ENCODE measurements at places on chromosomes 5 and 9.

- H3K4me3 ChIP-seq = no peak overlapping the region
- DNase-seq = no peak
- H3K4me1 ChIP-seq = no peaks in the 10 kb centered on the region
- no peak overlapping the region for H3K27ac ChIP-seq
- H3K36me3 ChIP-seq = no peaks in the 10 kb centered on the region
Measured at GRCh38 chr5:125484272-125484741, 737.9 kb upstream of the ZNF608 start.

DNA sequence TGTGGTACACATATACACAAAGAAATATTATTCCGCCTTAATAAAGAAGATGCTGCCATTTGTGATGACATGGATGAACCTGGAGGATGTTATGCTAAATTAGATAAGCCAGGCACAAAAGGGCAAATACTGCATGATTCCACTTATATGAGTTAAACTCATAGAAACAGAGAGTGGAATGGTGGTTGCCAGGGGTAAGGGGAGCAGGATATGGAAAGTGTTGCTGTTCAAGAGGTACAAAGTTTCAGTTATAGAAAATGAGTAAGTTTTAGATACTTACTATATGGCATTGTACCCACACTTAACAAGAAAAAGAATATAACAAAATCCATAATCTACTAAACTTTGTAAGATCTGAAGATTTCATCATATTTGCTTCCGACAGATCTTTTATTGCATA lies 252.2 kb downstream of the SYK start:
- DNase-seq = no peak
- H3K27ac ChIP-seq = no peak overlapping the region
- H3K4me1 ChIP-seq = peaks cover 15% of the 10 kb centered on the region
- H3K4me3 ChIP-seq = no peak overlapping the region

DNA sequence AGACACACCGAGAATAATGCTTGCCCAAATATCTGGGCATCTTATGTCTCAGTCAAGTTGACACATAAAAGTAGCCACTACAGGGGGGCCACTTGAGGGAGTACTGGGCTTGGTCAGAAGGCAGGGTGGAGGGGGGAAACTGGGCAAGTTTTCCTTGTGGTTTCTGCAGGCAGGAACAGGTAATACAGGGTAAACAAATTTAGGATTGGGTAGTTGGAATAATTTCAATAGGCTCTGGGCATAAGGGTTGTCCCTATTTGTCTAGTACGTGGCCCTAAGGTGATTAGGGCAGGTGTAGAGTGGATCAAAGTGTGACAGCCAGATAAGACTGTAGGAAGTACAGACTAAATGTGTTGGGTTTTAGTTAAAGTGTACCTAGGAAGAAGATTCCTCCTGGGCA lies 353.1 kb downstream of the TLE4 start:
- H3K4me3 ChIP-seq = no peak overlapping the region
- no peaks in the 10 kb centered on the region for H3K4me1 ChIP-seq
- no peaks in the 10 kb centered on the region for H3K27me3 ChIP-seq

GRCh38 chr9:105475302-105475701 lies 27.5 kb downstream of the FSD1L start:
- H3K4me3 ChIP-seq = no peak overlapping the region
- no peaks in the 10 kb centered on the region for H3K4me1 ChIP-seq
- no peak for DNase-seq

GRCh38 chr5:36153298-36153677 lies 1.4 kb downstream of the SKP2 start:
- H3K27me3 ChIP-seq = no peaks in the 10 kb centered on the region
- peaks cover 69% of the 10 kb centered on the region for H3K4me1 ChIP-seq
- H3K36me3 ChIP-seq = peaks cover 52% of the 10 kb centered on the region
- H3K4me3 ChIP-seq = peak overlapping the region; percentile 95

GRCh38 chr9:117122953-117123352 lies 291.9 kb downstream of the ASTN2 start:
- no peaks in the 10 kb centered on the region for H3K36me3 ChIP-seq
- no peaks in the 10 kb centered on the region for H3K27me3 ChIP-seq
- H3K27ac ChIP-seq = no peak overlapping the region
- no peak for DNase-seq
- H3K4me3 ChIP-seq = no peak overlapping the region

DNA sequence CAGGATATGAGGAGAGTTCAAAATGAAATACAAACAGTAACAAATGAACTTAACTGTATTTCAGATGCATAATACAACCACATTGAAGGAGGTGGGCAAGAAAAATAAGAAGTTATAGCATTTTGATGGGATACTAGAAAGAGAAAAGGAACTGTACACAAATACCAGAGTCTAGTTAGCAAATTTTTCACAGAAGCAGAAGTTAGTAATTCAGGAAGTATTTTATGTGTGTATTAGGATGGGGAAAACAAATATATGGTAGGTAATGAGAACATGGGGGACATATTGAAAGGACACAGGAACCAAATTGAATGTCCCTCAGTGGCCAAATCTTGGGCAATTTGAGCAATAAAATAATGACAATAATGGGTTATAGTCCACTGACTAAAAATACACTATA lies 18.4 kb downstream of the GM2A start:
- no peak overlapping the region for H3K4me3 ChIP-seq
- DNase-seq = no peak
- no peak overlapping the region for H3K27ac ChIP-seq
- peaks cover 19% of the 10 kb centered on the region for H3K36me3 ChIP-seq

DNA sequence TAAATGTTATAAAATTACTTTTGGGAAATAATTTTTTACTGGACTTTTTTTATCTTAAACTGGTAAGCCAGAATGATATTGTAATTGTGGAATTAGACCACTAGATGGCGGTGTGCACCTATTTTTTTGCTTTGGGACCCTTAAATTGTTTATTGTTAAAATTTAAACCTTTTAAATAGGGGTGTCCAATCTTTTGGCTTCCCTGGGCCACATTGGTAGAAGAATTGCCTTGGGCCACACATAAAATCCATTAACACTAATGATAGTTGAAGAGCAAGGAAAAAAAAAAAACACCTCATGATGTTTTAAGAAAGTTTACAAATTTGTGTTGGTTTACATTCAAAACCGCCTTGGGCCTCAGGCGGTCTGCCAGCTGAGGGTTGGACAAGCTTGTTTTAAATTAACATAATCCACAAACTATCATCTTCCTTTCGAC lies 28.4 kb upstream of the GADD45G start:
- no peak overlapping the region for H3K4me3 ChIP-seq
- peak; percentile 38 for DNase-seq
- no peak overlapping the region for H3K27ac ChIP-seq
- peaks cover 60% of the 10 kb centered on the region for H3K27me3 ChIP-seq
- H3K36me3 ChIP-seq = no peaks in the 10 kb centered on the region

DNA sequence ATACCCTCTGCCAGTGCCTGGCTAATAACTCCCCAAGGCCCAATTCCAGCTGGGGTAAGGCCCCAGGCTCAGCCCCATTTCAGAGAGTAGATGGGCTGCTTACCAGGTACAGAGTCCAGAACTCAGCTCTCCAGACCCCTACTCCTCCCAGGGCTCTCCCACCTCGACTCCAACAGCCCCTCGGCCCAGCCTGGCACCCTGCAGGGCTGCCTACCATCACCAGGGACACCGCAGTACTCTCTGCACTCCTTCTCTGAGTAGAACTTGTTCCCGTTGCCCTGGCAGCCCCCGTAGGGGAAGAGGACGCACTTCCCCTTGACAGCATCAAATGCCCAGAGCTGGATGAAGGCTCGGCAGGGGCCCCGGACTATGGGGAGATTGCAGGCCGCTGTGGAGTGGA lies 17.4 kb downstream of the AMBP start:
- peaks cover 10% of the 10 kb centered on the region for H3K27me3 ChIP-seq
- H3K4me3 ChIP-seq = no peak overlapping the region
- no peak for DNase-seq
- H3K27ac ChIP-seq = no peak overlapping the region
- H3K4me1 ChIP-seq = no peaks in the 10 kb centered on the region
- H3K36me3 ChIP-seq = no peaks in the 10 kb centered on the region

DNA sequence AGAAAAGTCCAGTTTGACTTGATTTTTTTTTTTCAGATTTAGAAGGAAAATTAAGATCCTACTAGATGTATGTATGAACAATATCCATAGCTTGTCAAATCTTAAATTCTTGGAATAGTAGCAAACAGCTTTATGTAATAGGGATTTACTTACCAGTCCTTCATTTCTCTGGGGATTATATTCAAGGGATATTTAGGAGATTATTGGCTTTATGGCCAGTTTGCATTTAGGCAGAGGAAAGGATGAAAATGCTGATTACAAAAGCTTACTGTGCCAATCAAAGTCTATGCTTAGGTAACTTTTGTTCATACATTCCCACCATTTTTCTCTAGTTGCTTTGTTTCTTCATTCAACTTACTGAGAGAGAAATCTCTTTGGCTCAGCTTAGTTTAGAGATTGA lies 47.9 kb downstream of the MAST4 start:
- DNase-seq = no peak
- no peak overlapping the region for H3K4me3 ChIP-seq
- H3K4me1 ChIP-seq = no peaks in the 10 kb centered on the region

GRCh38 chr5:159819591-159820411 lies 96.5 kb upstream of the ADRA1B start:
- H3K36me3 ChIP-seq = no peaks in the 10 kb centered on the region
- H3K4me3 ChIP-seq = no peak overlapping the region
- no peaks in the 10 kb centered on the region for H3K27me3 ChIP-seq

DNA sequence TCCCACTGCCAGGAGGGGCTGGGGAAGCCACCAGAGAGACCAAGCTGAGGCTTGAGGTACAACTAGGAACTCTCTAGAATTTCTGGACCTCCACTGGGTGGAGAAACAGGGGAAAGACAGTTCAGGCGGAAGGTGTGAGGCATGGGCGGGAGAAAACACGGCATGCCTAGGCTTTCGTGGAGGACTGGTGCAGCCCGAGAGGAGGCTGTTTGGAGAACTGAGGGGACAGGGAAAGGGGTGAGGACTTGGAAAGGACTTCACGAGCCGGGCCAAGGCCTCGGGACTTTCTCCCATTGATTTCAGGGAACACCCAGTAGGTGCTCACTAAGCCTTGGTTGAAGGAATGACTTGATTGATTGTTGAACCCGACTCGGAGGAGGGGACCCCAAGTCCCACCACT lies 9.5 kb upstream of the ADGRD2 start:
- peaks cover 28% of the 10 kb centered on the region for H3K27me3 ChIP-seq
- H3K4me3 ChIP-seq = no peak overlapping the region
- H3K36me3 ChIP-seq = no peaks in the 10 kb centered on the region
- no peak for DNase-seq
- H3K4me1 ChIP-seq = no peaks in the 10 kb centered on the region
- no peak overlapping the region for H3K27ac ChIP-seq

DNA sequence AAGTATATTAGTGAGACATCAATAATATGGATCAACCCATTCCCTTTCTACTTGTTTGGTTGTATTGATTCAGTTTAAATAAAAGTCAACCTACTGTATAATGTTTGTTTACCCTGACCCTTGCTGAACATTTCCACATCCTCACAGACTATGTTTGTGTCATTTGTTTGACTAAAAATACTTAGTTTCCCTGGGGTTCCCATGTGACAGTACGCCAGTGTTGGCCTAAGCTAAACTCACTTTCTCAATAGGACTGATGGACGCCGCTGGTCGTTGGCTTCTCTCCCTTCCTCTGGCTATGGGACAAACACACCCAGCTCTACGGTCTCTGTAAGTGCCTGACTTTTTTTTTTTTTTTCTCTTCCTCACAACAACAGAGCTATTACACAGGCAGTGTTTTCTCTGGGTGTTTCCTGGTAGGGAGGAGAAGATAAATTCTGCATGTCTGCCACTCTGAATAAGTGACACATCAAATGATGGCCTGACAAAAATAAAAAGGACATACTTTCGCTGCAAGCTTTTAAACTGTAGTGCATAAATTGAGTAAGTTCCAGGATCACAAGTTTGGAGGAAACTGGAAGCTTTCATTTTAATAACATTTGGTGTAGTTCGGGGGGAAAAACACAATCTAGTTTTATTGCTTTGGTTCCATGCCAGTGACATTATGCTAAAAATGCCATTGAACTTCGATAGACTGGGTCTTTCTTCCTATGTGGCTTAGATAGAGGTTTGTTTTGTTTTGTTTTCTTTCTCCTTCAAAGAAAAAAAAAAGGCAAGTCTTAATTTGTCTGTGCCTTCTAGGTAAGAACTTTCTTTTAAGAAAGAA lies 101.0 kb downstream of the CD180 start:
- H3K4me3 ChIP-seq = no peak overlapping the region
- peaks cover 14% of the 10 kb centered on the region for H3K36me3 ChIP-seq
- no peak overlapping the region for H3K27ac ChIP-seq
- no peaks in the 10 kb centered on the region for H3K27me3 ChIP-seq
- H3K4me1 ChIP-seq = peaks cover 10% of the 10 kb centered on the region
- no peak for DNase-seq

DNA sequence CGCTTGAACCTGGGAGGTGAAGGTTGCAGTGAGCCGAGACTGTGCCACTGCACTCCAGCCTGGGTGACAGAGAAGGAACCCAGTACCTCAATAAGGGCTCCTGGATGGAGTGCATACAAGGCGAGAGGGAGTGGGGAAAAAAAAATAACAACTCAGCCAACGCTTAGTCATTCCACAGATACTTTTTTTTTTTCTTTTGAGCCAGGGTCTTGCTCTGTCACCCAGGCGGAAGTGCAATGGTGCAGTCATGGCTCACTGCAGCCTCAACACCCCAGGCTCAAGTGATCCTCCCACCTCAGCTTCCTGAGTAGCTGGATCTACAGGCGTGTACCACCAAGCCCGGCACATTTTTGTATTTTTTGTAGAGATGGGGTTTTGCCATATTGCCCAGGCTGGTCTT lies 59.5 kb upstream of the GGTA1 start:
- no peaks in the 10 kb centered on the region for H3K36me3 ChIP-seq
- H3K27me3 ChIP-seq = peaks cover 5% of the 10 kb centered on the region
- peak overlapping the region; percentile 13 for H3K27ac ChIP-seq
- no peak for DNase-seq

DNA sequence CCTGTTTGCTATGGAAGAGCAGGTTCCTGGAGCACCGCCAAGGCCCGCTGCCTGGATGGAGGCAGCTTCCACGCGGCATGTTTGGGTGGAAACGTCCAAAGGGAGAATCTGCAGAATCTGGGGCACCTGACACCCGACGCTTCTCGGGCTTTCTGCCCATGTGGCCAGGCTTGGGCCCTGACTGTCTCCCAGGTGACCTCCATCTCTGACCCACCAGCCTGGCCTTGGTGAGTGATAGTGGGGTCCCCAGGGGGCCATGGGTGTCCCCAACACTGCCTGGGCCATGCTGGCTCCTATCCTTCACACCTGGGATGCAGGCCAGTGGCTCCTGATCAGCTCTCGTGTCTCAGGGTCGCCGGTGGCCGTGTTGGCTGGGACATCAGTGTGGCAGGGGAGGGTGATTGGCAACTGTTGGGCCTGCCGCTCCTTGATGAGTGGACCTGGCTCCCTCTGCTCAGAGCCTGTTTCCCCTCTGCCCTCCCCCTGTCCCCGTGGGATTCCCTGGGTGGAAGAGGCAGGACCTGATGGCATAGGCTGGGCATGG lies 34.0 kb downstream of the GLT6D1 start:
- no peak overlapping the region for H3K4me3 ChIP-seq
- H3K4me1 ChIP-seq = no peaks in the 10 kb centered on the region
- no peak for DNase-seq
- no peaks in the 10 kb centered on the region for H3K36me3 ChIP-seq
- no peaks in the 10 kb centered on the region for H3K27me3 ChIP-seq
- H3K27ac ChIP-seq = no peak overlapping the region

All from activated CD4-positive, alpha-beta T cell treated with anti-CD3 and anti-CD28 coated beads, Interleukin-2, amount 10 ng/mL, durations not matched to agents 7 days and 5 days (primary cell).